Stimulated activated CD4-positive, alpha-beta T cell treated with anti-CD3 and anti-CD28 coated beads, TNF-alpha, amount 100 ng/mL, for 24 hours (primary cell): ENCODE measurements at places on chromosomes 1 and 21.
A peak's percentile ranks its signal among the peaks of the same experiment; 100 is the strongest.

DNA sequence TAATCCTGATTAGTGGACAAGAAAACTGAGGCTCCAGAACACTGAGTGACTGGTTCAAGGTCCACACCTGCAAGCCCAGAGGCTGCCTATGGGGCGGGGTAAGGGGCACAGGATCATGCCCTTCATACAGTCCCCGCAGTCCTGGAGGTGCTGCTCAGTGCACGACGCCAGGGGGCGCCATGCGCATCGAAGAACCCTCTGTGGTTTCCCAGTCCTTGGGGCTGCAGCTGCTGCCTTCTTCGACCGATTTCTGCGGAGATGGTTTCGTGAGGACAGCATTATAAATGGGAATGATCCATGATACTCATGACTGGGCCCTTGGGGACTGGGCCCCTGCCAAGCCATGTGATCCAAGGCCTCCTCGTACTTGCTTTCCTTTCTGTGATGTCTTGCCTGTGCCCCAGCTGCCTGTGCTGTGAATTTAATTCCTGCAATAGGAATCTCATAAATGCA lies 37.1 kb upstream of the ARHGEF10L start:
- DNase-seq = peak; percentile 18

DNA sequence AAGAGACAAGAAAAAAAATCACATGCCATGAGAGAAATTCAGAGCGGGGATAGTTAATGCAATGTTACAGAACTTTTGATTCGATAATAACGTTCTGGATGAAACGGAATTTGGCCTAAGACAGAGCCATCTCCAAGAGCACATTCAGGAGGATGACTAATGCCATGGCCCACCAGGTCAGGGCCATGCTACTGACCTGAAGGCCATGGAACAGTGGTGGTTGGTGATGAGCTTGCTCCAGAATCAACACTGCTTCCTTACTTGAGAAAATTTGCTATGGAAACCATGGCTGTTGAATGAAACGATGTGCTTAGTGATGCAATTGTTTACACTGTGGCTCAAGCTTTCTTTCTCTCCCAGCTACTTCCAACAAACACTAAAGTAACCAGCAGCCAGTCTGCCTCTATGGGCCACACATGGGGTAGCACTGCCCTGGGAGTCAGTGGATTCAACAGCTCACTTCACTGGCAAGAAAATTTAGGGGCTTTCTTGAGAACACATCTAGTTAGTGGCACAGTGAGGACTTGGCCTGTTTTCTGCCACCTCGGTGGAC lies 299.1 kb downstream of the PCP4 start:
- no peak for DNase-seq

DNA sequence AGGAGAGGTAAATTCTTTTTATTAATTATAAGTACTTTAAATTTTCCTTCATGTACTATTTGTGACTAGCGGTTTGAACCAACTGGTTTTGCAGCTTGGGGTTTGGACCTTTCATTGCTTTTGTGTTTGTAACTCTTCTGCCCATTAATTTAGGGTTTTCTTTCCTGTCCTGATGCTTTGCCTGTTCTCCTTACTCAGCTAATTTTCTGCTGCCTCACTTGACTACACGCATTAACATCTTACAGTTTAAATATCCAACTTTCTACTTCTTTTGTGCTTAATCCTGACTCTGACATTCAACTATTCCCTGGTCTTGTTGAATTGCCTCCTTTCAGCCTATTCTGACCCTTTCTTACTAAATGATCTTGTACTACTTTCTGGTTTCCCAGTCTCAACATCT lies 135.6 kb downstream of the PTPRC start:
- DNase-seq = no peak

- DNase-seq = no peak
Observed at GRCh38 chr1:208247696-208248095, 3.5 kb upstream of the PLXNA2 start.

- DNase-seq = no peak
Observed at GRCh38 chr21:41074396-41075184, 93.4 kb upstream of the BACE2 start.

DNA sequence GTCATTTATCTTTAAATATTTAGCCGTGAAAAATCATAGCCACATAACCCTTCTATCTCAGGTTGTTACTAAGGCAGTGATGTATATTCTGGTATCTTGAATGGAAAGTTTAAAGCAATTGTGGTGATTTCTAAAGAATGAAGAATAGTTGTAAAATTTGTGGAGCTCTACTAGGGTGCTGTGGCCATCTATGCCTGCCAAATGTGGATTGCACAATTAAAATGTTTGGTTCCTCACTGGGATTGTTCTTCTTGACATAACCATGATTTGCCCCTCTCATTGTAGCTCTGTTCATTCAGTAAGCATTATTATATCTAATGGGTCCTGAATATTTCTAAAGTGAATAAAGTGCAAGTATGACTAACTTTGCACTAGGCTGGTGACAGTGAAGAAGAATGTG lies 50.1 kb downstream of the AK4 start:
- no peak for DNase-seq

GRCh38 chr1:83641796-83642443 lies 357.0 kb downstream of the TTLL7 start:
- DNase-seq = no peak

- no peak for DNase-seq
Observed at GRCh38 chr1:92585831-92586230, 99.1 kb upstream of the GFI1 start.

DNA sequence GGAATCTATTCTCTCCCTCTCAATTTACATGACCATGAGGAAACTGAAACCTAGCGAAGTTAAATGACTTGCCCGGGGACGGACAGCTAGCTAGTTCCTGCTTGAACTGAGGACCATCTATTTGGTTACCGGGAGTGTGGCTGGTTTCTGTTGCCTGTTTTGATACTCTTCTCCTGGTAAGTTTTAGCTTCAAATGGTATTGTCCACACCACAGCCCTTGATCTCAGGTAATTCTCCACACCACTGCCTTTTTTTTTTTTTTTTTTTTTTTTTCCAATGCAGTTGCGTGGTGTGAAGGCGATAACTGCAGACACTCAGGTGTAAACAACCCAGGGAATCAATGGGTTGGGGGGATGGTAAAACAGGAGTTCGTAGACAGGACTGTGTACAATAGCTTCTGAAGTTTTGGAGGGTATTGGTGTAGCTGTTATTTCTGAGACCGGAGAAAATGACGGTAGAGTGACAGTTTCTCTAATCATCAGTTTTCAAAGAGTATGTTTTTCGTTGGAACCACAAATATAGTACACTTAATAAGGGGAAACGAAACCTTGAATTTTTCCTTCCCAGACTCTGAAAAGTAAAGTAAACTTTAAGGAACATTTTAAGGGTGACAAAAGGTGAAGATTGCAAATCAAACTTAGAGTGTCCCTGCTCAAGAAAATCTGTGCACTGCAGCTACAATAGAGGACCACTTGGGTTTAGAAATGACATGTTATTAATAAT lies 125.3 kb upstream of the CACYBP start:
- DNase-seq = no peak

GRCh38 chr1:220487297-220487820 lies 40.6 kb upstream of the MARK1 start:
- no peak for DNase-seq

DNA sequence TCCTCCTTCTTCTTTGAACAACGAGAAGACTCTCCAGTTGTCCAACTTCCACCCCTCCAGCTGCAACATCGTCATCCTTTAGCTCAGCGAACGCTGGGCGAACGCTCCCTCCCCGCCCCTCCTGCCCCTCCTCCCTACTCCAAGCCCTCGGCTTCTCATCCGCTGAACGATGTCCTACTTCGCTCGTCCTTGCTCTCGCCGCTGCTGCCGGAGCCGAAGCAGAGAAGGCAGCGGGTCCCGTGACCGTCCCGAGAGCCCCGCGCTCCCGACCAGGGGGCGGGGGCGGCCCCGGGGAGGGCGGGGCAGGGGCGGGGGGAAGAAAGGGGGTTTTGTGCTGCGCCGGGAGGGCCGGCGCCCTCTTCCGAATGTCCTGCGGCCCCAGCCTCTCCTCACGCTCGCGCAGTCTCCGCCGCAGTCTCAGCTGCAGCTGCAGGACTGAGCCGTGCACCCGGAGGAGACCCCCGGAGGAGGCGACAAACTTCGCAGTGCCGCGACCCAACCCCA lies at the start of gene BCAN:
BCAN (plus strand) TSS at position 357 of the 504 bp plus-strand sequence. CDS start 3,938 bp downstream, outside the sequence.
- no peak for DNase-seq

DNA sequence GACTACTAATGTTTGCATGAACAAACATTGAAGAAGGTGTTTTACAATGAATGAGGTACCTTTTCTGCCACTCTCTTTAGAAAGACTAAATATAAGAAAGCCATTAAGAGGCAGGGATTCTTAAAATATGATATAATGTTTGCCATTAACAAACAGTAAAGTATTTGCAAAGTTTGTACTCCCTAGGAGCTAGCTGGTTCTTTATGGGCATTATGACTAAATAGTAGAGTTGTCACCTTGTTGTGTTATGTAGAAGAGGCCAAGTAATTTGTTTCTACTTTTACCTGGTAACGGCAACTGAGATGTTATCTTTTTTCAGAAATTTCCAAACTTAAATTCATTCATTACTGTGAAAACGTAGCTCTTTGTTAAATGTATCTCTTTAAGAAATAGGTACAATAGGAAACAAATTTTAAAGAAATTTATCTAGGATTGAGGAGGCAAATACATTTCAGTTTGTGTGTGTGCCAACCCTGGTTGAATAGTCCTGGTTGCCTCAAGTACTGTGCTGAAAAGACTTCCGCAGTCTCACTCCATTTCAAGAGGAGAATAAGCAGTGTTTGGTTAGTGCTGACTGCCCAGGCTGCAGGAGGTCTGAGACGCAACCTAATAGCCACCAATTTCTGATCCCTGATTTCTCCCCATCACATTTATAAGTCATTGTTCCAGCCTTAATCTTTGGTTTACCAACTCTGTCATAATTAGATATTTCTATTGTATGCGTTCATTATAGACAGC lies 52.1 kb downstream of the WDR3 start:
- DNase-seq = no peak

DNA sequence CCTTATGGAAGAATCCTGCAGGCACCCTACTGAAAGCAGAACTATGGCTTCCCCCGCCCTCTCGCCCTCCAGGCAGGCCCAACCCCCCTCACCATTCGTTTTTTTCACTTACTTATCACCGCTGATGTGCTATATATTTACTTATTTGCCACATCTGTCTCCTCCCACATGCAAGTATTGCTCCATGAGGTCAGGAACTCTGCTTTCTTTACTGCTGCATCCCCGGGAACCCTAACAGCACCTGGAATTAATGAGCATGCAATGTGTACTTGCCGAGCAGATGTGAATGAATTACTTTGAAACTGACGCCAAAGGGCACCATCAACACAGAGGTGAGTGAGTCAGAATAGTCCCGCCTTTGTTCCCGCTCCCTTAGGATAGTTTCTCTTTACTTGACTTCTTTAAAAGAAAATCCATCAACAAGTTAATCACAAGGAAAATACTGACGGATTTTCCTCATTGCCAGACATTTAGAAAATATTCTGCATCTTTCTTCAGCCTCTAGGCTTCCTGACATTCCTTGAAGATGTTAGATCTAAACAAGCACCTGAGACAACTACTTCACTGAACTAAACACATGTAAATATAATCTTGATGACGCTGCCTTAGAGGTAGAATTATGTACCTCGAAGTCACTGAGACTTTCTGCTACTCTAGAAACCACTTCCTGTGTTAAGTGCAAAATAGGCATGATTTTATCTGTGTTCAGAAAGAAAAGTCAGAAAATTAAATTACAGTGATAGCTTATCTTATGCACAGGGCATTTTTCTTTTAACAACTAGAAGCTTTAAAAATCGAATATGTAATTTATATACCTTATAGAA lies 17.5 kb upstream of the RAB4A start:
- no peak for DNase-seq

GRCh38 chr1:2796890-2797740 lies 4.4 kb downstream of the TTC34 start:
- no peak for DNase-seq

GRCh38 chr1:207035877-207036551 lies 3.5 kb upstream of the C1orf116 start:
- no peak for DNase-seq

GRCh38 chr1:24147194-24147593 lies 4.3 kb upstream of the IL22RA1 start:
- DNase-seq = no peak

- no peak for DNase-seq
Observed at GRCh38 chr1:32077451-32077850, 4.7 kb downstream of the TMEM39B start.

DNA sequence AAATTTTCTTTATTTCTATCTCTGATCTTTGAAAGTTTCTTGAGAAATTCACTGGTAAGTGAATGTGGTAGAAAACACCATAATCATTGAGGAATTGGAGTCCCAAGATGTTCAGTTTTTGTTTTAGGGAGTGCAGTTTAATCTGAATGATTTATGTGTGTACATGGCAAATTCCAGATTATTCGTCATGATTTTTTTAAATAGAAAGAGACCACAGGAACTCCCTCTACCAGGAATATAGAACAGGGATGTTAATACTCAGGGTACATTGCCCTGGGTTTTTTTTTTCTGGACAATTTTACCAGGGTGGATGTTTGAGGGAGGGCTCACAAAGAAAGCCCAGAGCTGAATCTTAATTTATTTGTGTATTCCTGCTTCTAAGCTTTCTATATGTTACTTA lies 109.0 kb downstream of the VPS13D start:
- no peak for DNase-seq

GRCh38 chr1:16443975-16444770 lies 3.6 kb downstream of the NECAP2 start:
- DNase-seq = no peak

DNA sequence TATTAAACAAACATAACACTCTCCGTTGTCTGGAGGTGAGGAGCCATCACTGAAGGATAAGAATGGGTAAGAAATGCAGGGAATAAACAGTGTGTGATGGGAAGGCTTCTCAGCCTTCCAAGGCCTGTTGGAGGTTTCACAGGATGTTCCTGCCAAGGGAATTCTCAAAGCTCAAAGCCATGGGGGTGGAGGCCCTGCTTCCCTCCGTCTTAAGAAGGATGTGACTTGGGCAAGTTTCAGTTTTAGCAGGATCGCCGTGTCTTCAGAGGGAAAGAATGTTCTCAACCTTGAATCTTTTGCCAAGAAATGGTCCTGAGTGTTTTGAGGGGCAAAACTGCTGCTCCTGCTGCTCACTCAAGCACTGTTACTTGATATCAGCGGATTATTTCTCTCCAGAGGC lies 41.7 kb upstream of the IL20 start:
- DNase-seq = no peak
